ENCODE measurements at places on chromosomes 7 and 10.

- no peak for DNase-seq
Measured at GRCh38 chr10:33661580-33662336, 327.3 kb upstream of the NRP1 start.

GRCh38 chr10:102418622-102419268, at the start of gene PSD:
TSS of gene PSD (minus strand) at chr10:102418785. CDS start at chr10:102417038, 1,747 bp downstream.
- peak; percentile 48 for DNase-seq

- DNase-seq, result no peak
Measured at GRCh38 chr7:144826208-144826607, 9.6 kb downstream of the TPK1 start.

DNA sequence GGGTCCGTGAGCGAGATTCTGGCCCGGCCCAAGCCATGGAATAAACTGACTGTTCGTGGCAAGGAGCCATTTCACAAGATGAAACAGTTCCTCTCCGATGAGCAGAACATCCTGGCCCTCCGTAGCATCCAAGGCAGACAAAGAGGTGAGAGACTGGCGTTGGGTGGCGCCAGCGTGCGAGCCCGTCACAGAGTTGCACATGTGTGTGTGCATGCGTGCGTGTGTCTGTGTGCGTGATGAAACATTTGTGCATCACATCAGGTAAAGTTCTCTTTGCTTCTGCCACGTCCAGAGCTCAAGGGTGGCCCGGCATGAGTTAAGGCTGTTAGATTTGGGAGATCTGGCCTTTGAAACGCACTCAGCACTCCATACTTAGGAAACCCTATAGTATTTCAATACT, 89.5 kb upstream of the SH2B2 start:
- DNase-seq, result no peak

- DNase-seq, result no peak
Measured at GRCh38 chr7:28573651-28574301, 161.5 kb downstream of the CREB5 start.

DNA sequence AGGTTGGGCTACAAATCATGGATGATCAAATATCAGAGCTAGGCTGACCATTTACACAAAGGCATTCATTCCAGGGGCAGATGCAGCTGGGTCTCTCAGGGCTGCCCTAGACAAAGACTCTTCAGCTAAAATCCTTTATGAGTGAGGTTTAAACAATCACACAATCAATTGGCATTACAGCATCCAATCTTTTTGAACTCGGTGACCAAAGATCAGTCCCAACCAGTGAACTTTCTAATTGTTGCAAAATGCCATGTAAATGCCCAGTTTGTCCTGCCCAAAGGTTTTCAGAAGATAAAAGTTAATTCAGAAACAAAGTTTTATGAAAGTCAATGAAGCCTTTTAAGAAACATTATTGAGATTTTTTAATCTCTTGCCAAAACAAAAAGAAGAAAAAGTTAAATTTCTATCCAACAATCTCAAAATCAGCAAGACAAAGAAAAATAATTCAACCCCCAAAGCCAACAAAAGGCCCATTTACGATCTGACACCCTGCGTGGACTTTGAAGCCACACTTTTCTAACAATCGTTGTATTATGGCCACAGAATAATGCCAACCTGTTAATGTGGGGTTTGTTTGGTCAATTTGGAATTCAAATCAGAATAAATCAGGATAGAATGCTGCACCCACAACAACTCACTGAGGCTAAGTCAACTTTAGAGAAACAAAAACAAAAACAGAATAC, 40.9 kb downstream of the GPR37 start:
- DNase-seq, result no peak

DNA sequence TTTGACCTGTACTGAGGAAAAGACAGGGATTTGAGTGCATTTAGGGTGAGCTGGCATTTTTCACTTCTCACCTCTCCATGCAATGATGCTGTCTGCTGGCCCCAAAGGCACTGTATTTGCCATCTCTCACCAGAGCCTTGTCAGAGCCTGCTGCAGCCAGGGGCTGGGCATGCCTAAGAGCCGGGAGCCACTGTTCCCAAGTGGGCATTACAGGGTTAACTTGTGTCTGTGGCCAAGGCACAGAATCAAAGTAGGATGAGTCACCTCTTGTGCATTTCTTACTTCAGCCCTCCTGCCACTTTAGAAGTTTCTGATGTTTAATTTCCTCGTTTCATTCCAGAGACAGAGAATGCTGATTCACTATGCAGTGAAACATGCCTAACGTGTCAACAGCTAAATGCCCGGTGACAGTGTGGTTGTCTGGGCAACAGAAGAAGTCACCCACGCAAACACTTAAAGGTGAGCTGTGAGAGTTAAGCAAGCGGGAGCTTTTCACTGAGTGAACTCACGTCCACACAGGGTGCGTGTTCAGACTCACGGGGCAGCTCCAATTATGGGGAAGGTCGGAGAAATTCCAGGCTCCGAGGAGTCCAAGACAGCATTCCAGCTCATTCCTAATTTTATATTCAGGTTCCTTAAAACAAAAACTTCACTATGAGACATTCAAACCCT, 57.1 kb upstream of the IGFBP3 start:
- DNase-seq, result no peak

GRCh38 chr7:90244909-90245851, at the start of gene CFAP69:
TSS of gene CFAP69 (plus strand) at chr7:90245174. CDS start at chr7:90245425, 251 bp downstream.
- peak; percentile 48 for DNase-seq

- DNase-seq, result peak; percentile 47
Measured at GRCh38 chr10:103452506-103453230, 498 bp upstream of the CALHM2 start.

GRCh38 chr7:27080844-27081436, 14.9 kb downstream of the HOXA1 start:
- DNase-seq, result peak; percentile 68

DNA sequence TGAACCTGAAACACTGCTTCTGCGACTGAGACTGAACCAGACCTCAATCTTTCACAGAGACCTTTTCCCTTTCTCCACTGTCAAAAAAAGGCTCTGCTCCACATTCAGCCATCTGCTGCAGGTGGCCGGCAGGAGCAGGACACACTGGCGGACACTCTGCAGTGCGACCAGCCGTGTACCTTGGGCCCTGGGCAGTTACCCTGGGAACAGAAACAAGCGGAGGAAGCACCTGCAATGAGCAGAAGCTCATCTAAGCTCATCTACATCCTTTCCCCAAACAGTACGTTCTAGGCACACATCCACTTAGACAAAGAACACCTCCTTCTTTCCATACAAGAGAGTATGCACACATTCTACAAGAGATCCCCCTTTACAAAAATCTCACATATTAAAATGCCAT, 22.8 kb downstream of the VOPP1 start:
- DNase-seq, result no peak

DNA sequence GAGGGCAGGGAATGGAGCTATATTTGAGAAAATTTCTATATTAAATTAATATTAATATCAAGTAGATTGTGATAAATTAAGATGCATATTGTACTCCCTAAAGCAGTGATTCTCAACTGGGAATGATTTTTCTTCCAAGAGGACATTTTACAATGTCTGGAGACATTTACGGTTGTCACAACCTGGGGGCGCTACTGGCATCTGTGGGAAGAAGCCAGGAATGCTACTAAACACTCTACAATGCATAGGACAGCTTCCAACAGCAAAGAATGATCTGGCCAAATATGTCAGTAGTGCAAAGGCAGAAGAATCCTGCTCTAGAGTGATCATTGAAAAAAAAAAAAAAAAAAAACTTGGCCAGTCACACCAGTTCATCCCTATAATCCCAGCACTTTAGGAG, 100.0 kb downstream of the LSM5 start:
- no peak for DNase-seq

DNA sequence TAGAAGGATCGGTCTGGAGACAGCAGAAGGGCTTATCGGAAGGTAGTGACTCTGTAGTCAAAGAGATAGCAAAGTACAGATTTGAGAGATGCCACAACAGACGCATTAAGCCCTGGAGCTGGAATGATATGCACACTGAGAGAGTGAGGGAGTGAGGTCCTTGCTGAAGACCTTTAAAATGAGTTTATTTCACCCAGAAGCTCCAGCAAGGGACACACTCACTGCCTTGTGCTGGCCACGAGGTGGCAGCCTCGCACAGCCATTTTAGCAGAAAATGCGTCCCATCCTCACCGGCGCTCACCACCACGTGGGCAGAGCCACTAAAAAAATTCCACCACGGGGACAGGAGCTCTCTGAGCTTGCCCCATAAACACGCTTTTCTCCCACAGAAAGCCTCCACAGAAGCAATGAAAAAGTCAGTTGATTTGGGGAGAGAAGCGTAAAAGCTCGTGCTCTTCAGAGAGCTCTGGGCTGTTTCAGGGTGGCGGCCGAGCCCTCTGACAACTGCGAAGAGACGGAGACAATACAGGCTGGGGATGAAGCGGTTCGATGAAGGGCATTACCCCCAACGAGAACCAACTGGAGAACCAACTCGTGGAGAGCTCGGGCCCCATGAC, 163.0 kb upstream of the KLF14 start:
- peak; percentile 51 for DNase-seq

GRCh38 chr10:27433976-27434375, 70.1 kb upstream of the RAB18 start:
- no peak for DNase-seq

DNA sequence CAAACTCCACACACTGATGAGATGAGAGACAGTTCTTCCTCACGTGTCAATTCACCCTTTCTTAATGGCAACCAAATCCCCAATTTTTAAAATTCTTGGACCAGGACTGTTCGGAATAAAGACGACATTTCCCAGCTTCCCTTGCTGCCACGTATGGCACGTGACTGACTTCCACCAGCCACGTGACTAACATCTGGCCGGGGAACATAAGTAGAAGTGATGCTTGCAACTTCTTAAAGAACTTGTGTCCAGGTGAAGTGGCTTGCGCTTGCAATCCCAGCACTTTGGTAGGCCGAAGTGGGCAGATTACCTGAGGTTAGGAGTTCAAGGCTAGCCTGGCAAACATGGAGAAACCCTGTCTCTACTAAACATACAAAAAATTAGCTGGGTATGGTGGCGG, 405.1 kb downstream of the CALN1 start:
- no peak for DNase-seq

DNA sequence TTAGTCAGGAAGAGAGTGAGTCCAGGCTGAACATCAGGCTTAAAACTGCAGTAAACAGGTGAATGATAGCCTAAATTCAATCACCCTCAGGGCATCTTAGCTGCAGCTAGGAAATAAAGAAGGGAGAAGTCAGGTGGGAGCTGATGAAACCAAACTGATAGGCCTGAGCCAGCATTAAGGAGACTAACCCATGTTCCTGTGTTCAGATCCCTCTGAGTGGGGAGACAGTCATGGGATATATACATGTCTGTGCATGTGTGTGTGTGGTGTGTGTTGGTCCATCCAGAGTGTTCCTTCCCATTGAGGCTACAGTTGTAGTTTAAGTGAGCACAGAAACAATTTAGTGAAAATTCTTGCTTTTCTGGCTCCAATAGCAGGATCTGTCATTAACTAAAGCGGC, 480.9 kb downstream of the PHTF2 start:
- no peak for DNase-seq

Data from HuH-7.5 (cell line).